ENCODE measurements at places on chromosomes 13 and 19. TPM values are rescaled to one million over a fixed set of nuclear protein-coding genes. Genes with fewer than 3 reads are reported as not detected.

DNA sequence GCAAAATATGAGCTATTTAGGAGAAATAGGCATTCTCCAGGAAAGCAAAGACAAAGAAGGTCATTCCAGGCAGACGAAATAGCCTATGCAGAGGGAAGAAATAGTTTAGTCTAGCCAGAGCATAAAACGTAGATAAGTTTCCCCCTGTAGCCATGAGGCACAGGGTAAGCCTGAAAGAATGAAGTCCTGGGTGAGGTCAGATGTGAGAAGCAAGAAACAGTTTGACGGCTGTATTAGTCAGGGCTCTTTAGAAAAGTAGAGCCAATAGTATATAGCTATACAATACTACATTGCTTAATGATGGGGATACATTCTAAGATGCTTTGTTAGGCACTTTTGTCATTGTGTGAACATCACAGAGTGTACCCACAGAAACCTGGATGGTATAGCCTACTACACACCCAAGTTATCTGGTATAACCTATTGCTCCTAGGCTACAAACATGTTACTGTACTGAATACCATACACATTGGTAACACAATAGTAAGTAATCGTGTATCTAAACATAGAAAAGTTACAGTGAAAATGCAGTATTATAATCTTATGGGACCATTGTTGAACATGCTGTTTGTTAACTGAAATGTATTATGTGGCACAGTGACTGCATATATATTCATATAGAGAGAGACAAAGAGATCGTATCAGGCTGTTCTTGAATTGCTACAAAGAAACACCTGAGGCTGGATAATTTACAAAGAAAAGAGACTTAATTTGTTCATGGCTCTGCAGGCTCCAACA, 59.3 kb upstream of the WDFY2 start:
- no peak overlapping the region for H3K4me3 ChIP-seq
- no peak overlapping the region for H3K27ac ChIP-seq
- H3K36me3 ChIP-seq, result no peaks in the 10 kb centered on the region

GRCh38 chr19:47190167-47190727, 40.8 kb downstream of the BBC3 start:
- no peaks in the 10 kb centered on the region for H3K27me3 ChIP-seq
- H3K4me1 ChIP-seq, result peaks cover 45% of the 10 kb centered on the region
- H3K4me3 ChIP-seq, result peak overlapping the region; percentile 29
- DNase-seq, result no peak
- H3K36me3 ChIP-seq, result peaks cover 2% of the 10 kb centered on the region
- H3K27ac ChIP-seq, result peak overlapping the region; percentile 86

DNA sequence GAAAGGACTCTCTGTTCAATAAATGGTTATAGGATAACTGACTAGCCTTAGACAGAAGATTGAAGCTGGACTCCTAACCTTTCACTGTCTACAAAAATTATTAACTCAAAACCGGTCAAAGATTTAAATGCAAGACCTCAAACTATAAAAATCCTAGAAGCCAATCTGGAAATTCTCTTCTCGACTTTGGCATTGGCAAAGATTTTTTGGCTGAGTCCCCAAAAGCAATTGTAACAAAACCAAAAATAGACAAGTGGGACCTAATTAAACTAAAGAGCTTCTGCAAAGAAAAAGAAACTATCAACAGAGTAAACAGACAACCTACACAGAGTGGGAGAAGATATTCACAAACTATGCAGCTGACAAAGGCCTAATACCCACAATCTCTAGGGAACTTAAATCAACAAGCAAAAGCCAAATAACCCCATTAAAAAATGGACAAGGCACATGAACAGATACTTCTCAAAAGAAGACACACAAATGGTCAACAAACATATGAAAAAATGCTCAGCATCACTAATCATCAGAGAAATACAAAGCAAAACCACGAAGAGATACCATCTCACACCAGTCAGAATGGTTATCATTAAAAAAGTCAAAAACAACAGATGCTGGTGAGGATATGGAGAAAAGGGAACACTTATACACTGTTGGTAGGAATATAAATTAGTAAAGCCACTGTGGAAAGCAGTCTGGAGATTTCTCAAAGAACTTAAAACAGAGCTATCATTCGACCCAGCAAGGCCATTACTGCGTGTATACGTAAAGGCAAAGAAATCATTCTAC, 266.3 kb downstream of the DNAJC15 start:
- no peak for DNase-seq
- no peaks in the 10 kb centered on the region for H3K4me1 ChIP-seq
- H3K27me3 ChIP-seq, result no peaks in the 10 kb centered on the region

DNA sequence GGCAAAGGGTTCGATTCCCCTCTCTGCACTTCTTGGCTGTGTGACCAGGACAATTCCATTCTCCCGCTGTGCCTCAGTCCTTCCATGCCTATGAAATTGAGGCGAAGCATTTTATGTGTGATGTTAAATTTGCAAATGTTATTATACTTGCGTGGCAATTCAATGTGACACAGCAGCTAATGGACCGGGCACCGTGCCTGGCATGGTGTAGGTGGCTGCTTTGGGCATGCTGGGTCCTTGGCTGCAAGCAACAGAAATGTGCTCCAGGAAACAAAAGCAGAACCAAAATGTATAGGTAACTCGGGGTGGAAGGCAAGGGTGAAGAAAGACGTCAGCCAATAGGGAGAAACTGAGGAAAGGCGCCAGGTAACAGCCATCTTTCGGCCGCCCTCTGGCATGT, 37.1 kb downstream of the TINCR start:
- no peaks in the 10 kb centered on the region for H3K36me3 ChIP-seq
- H3K27ac ChIP-seq, result no peak overlapping the region
- DNase-seq, result no peak

DNA sequence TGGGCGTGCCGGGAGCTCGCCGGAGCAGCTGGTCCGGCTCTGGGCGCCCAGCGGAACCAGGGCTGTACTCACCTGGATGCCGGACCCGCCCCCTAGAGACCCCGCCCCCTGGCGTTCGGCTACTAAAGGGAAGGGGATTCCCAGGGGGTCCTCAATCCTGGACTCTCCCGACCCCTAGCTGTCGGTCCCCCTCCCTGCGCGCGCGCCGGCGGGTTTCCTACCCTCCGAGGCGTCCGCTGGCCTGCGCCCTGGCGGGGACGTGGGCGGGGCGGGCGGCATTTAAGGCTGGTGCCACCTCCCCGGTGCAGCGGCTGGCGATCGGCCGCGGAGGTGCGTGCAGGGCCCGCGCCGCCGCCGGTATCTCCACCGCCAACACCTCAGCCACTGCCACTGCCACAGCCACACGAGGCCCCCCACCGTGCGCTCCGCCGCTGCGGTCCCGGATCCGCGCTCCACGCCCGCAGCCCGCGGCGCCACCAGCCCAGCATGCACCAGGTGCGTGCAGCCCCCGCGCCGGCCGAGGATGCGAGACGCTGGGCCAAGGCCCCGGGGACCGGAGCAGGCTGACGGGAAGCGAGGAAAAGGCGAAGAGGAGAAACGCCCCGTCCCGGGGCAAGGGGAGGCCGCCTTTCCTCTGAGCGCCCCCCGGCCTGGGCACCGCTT, at the start of gene ATP12A:
ATP12A (plus strand) TSS at position 151 of the 663 bp plus-strand sequence; CDS start at position 487, 336 bp downstream.
- H3K27me3 ChIP-seq, result peaks cover 6% of the 10 kb centered on the region
- H3K4me3 ChIP-seq, result peak within 1 kb of the TSS; percentile 25
- no peak for DNase-seq
- H3K27ac ChIP-seq, result no peak within 1 kb of the TSS
- no peaks in the 10 kb centered on the region for H3K36me3 ChIP-seq

GRCh38 chr13:30143666-30144400, 163.5 kb downstream of the KATNAL1 start:
- H3K27ac ChIP-seq, result no peak overlapping the region
- DNase-seq, result no peak
- H3K27me3 ChIP-seq, result no peaks in the 10 kb centered on the region
- H3K4me3 ChIP-seq, result no peak overlapping the region

DNA sequence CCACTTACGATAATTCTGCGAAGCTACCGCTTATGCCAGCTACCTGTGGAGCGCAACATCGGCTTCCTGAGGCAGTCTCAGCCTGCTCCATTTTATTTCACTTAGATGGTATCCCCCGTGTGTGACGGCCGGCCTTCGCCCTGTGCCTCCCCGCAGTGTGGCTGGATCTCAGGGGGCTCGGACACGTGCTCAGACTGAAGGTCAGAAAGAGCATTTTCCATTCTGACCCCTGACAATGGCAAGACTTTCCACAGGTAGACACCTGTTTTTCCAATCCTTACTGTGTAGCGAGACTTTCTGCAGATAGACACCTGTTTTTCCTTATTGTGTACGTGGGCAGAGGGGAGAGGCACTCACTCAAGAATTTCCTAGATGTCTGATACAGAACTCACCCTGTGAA, 52.7 kb downstream of the ATP11A start:
- no peaks in the 10 kb centered on the region for H3K27me3 ChIP-seq
- no peak overlapping the region for H3K4me3 ChIP-seq
- H3K4me1 ChIP-seq, result peaks cover 16% of the 10 kb centered on the region
- no peaks in the 10 kb centered on the region for H3K36me3 ChIP-seq

GRCh38 chr13:31614704-31615103, 124.6 kb upstream of the RXFP2 start:
- no peaks in the 10 kb centered on the region for H3K36me3 ChIP-seq
- H3K4me3 ChIP-seq, result no peak overlapping the region
- no peaks in the 10 kb centered on the region for H3K4me1 ChIP-seq
- DNase-seq, result no peak

DNA sequence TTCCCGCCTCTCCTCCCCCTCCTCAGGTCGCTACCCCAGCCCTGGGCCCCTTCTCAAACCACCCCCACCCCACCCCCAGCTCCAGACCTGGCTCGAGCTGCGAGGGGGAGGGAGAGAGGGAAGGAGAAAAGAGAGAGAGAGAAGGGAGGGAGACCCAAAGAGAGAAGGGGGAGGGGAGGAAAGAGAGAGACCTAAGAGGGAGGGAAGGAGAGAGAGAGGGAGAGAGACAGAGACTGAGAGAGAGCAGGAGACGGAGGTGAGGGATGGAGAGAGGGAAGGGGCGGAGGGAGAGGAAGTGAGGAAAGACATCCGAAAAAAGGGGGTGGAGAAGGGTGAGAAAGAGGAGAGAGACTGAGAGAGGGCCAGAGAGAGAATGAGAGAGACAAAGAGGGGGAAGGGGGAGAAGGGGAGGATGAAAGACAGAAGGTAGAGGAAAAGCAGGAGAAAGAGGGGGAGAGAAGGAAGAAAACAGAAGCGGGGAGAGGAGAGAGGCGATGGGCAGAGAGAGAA, 2.0 kb upstream of the SPACA6 start:
- no peak for DNase-seq
- H3K27me3 ChIP-seq, result no peaks in the 10 kb centered on the region
- H3K27ac ChIP-seq, result peak overlapping the region; percentile 92
- H3K4me1 ChIP-seq, result peaks cover 15% of the 10 kb centered on the region

- no peak for DNase-seq
- H3K27ac ChIP-seq, result no peak overlapping the region
- H3K4me3 ChIP-seq, result no peak overlapping the region
- H3K27me3 ChIP-seq, result no peaks in the 10 kb centered on the region
Observed at GRCh38 chr19:33498391-33499000, 23.1 kb downstream of the PEPD start.

GRCh38 chr13:50518781-50519201, 324.7 kb downstream of the DLEU7 start:
- no peaks in the 10 kb centered on the region for H3K36me3 ChIP-seq
- no peak overlapping the region for H3K4me3 ChIP-seq
- DNase-seq, result no peak
- no peaks in the 10 kb centered on the region for H3K27me3 ChIP-seq
- H3K4me1 ChIP-seq, result peaks cover 18% of the 10 kb centered on the region
- H3K27ac ChIP-seq, result peak overlapping the region; percentile 66

DNA sequence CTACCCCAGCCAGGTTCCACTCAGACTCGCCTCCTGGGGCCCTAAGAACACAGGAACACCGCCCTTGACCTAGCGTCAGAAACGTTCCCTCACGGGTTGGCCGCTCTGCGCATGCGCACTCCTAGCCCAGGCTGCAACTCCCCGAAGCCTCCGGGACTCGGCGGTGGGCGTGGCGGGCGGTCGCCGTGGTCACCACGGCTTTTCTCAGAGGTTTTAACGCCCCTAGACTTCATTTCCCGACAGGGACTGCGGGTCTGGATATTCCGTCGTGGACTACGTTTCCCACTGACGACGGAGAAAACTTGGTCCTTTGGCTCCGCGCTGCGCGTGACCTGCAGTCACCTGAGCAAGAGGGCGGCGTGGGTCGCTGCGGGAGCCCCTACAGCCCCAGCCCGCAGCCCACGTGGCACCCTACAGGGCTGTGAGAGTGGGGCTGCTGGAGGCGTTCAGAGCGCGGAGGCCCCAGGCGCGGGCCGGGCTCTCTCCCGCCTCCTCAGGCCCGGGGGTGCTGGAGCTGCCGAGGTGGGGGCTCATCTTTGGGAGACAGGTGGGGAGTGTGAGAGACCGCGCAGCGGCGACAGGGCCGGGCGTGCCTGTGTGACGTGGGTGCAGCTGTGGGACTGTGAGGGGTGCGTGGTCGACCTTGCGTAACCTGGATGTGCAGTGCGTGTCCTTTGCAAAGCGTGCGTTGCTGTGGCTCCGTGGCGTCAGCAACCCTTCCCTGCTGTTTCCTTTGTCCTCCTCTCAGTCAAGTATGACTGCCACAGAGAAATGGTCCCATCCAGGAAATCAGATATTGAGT, 38.0 kb upstream of the ZNF573 start:
- no peak overlapping the region for H3K27ac ChIP-seq
- no peak overlapping the region for H3K4me3 ChIP-seq

DNA sequence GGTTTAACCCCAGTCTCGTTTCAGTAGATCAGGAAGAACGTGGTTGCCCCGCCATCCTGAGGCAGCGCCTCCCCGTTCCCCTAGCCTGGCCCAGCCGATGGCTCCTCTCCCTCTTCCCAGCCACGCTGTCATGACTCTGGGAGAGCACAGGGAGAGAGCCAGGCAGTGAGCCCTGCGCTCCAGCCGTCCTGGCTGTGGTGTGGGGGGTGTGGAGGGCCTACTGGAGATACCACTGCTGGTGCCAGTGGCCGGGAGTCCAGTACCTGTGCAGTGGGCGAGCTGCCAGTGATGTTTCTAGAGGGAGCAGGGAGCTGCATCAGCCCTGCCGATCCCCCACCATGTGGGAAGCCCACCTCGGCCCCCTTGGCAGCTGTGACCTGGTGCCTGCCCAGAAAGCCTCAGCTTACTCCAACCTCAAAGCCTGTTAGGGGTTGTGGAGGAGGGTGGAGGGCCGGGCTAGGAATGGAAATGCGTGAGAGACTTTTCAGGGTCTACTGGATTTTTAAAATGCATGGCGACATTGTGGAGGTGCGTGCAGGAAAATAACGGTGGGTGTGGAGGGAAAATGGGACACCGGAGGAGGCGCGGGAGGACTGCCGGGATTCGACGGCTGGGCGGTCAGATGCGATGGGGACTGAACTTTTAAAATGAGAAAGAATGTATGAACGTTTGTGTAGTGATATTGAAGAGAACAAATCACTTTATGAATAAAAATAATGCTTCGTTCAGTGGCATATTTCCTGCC, 4.9 kb downstream of the TEX29 start:
- H3K4me3 ChIP-seq, result no peak overlapping the region
- no peak for DNase-seq
- no peaks in the 10 kb centered on the region for H3K4me1 ChIP-seq
- no peaks in the 10 kb centered on the region for H3K36me3 ChIP-seq

DNA sequence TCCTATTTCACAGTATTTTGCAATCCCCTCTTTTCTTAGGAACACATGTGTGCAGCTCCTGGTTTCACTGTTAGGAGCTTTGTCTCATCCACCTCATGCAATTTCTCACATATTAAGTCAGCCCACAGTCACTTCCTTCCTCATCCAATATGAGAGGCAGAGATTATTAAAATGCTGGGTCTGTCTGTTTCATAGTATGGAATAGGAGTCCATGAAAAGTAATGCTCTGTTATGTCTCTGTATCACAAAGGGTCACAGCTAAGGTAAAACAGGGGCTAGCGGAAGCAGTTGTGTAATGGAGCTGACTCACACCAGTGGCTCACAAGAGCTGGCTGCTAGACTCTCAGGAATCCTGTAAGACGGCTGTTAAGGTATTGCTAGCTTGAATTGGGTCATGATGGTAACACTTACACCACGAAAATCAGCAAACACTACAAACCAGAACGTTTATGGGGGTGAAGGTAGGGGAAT, 216.5 kb downstream of the EFNB2 start:
- no peak overlapping the region for H3K4me3 ChIP-seq
- H3K4me1 ChIP-seq, result no peaks in the 10 kb centered on the region
- DNase-seq, result peak; percentile 7
- H3K36me3 ChIP-seq, result no peaks in the 10 kb centered on the region

The JUNB gene
- 49.7 TPM for total RNA-seq

Measured in Panc1 (cell line).